ENCODE measurements at places on chromosomes 3 and 15. TPM values are rescaled to one million over a fixed set of nuclear protein-coding genes. Genes with fewer than 3 reads are reported as not detected.

DNA sequence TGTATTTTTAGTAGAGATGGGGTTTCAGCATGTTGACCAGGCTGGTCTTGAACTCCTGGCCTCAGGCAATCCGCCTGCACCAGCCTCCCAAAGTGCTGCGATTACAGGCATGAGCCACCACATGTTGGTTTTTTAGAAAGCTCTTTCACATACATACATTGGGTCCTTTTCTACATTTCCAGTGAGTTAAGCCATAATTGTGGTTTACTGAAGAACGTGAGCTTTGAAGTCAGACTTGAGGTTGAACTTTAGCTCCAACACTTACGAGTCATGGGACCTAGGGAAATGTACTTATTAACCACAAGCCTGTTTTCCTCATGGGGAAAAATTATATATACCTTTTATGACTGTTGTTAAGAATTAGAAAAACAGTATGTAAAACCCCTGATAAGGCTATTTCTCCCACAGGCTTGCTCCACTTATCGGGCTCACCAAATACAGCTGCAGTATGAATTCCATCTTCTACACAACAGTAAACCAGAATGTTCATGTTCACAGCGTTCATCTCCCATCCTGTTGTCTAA lies 39.0 kb downstream of the GPR160 start:
- DNase-seq: peak; percentile 19

- peak; percentile 40 for DNase-seq
Observed at GRCh38 chr3:99825004-99825640, 7.5 kb downstream of the CMSS1 start.

- no peak for DNase-seq
Observed at GRCh38 chr3:32347343-32348125, 44.1 kb upstream of the CMTM7 start.

- no peak for DNase-seq
Observed at GRCh38 chr3:194860725-194861124, 175.0 kb downstream of the FAM43A start.

GRCh38 chr3:88058306-88058580 lies 562 bp downstream of the CGGBP1 start:
- no peak for DNase-seq

DNA sequence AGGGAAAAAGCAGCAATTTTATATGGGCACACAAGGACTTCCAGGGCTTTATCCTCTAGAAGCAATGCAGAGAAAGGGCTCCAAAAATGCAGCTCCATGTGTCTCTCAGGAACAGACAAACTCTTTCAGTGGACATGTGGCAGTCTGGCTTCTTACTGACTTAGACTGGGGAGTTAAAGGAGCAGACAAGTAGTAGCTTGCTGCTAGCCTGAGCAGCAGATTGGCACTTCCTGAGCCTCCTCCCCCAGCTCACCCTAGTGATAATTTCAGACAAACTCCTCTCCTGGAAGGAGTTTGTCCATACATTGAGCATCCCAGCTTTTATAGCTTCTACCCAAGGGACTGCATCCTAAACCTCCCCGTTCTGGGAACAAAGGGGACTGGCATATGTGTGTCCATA lies 101.7 kb upstream of the MANF start:
- no peak for DNase-seq

DNA sequence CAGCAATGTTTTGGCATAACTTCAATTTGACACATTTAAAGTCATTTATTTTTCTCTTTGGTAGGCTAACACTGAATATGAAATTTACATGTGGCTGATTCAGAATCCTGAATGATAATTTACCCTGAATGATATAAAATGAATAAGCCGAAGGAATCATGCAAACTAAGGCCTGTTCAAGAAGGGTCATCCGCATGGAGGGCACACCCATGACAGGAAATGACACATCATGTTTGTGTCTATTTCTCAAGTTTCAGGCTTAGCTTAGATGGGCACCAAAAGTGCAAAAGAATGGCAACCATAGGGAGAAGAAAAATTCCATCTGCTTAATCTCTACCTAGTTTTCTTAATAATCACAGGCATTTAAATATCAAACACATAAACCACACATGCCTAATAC lies 141.5 kb downstream of the DUT start:
- no peak for DNase-seq

GRCh38 chr3:142152384-142152783 lies 3.0 kb upstream of the TFDP2 start:
- DNase-seq: no peak

DNA sequence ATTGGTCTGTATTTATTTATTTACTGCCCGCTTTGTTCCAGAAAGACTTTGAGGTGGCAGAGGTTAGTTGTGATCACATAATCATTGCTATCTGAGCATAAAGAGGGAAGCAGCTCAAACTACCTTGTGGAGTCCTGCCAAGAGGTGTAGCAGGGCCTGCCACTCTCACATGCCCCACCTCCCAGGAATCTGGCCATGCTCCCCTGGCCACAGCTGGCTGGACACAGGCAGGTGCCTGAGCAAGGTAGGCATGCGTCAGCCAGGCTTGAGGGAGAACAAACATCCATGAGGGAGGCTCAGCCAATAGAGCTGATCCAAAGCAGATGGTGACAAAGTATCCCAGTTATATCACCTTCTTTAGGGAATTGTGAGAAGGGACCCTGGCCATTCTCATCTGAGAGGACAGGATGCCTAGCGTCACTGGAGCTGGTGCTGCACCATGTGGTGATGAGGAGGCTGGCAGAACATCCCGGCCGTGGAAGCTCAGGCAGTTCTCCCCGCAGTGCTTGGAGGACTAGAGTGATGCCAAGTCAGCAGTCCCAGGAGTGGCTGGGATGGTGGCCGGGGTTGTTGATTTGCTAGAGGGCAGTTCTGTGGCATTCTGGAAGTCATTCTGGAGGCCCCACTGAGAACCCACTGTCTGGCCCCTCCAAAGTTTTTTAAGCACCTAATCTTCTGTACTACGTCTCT lies 6.8 kb upstream of the POLG start:
- no peak for DNase-seq

- DNase-seq: no peak
Observed at GRCh38 chr3:44048196-44048924, 193.3 kb upstream of the TOPAZ1 start.

Gene ATP8B4
- 0.48 TPM for polyA plus RNA-seq

DNA sequence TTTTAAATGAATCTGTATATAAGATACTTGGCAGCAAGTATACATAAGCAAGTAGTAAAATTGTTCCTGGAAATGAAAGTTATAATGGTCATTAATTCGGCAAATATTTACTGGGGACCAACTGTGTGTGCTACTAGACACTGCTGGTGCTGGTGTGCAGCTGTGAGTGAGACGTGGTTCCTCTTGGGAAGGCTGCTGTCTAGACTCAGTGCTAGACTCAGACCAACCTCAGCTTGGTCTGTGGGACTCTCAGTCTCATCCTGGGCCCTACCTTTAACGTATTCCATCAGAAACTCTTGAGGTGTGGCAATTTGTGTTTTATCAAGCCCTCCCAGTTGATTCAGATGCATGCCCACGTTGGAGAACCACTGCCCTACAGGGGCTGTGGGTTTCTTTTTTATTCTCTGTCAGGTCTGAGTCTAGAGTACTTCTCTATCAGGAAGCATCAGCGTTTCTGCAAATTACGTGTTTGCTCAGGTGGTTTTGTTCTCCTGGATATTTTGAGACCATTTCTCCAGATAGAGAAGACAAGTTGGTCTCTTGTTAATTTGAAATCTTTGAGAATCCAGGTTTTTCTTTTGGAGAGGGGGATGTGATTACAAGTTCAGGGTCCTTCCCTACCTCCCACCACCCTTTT lies 6.8 kb downstream of the TLNRD1 start:
- DNase-seq: no peak

- DNase-seq: peak; percentile 6
Observed at GRCh38 chr15:55784286-55784685, 41.3 kb upstream of the PRTG start.

DNA sequence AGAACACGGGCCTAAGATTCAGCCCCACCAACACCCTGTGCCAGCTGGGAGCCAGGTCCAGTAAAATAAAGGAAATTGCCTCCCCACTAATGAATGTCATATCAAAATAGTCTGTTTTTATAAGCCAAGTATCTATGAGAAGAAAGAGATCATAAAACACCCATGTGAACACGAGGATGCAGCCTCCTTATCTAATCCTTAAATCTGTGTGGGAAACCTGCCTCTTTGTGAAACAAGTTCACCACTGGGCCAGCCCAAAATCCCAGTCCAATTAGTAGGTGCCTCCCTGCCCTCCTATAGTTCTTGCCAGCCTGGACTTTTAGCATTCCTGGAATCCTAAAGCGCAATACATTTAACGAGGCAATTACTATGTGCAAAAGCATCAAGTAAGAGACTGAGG lies 42.0 kb downstream of the SCAPER start:
- no peak for DNase-seq

DNA sequence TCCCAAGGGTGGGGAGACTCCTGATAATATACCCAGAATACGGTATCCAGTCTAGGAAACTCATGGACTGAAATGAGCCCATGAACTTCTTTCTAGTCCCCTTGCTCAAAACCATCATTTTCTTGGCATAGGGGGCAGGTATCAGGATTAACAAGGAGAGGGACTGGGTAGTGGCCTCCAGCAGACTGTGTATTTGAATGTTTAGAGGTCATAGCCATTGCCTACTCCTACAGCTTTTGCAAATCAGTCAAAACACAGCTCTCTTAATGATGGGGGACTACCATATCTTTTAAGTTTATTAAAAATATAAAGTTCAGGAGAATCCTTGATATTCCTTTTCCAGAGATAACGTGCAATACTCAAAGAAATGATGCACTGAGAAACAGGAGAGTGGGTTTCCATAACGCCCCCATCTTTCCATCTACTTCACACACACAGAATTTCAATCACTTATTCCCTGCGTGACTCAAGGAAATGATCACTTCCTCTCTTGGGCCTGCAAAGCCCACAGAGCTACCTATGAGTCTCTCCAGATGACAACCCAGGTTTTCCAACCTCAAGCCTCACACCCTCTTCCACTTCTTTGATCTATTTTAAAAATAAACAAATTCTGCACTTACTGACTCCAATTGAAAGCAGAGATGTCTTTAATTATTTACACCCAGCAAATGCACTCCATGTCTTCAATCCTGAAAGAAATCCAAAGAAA lies 584.0 kb upstream of the LMCD1 start:
- DNase-seq: no peak

Gene ST8SIA2
- not detected for polyA plus RNA-seq

GRCh38 chr3:140736863-140737460 lies 59.1 kb downstream of the TRIM42 start:
- DNase-seq: peak; percentile 33

DNA sequence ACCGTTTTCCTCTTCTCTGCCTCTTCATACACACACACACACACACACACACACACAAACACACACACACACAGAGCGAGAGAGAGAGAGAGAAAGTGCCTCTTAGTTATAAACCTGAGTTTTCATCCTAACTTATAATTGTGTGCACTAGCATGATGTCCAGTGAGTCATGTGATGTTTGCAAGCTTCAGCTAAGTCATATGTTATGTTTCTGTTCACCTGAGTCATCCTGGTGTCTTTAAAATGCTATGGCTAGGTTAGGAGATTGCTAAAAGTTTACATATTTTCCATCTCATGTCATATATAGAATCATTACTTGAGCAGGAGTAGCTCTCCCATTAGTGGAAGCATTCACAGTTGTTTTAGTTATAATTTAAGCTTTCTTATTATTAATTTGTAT lies 155.8 kb downstream of the EPHA6 start:
- DNase-seq: no peak

Gene UQCC5
- polyA plus RNA-seq: 45.3 TPM

DNA sequence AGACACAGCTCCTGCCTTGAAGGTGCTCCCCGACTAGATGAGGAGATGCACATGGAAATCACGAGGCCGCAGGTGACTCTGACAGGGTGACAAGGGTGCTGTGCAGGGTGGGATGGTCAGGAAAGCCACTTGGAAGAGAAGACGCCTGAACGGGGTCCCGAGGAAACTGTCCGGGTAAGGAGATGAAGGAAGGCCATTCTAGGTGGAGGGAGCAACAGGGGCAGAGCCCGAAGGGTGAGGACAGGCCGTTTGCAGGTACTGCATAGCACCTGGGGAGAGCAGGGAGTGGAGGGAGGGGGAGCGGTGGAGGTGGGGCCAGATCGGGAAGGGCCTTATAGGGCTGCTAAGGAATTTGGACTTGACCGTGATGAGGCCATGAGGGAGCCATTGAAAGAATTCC lies 105.6 kb upstream of the DLG1 start:
- no peak for DNase-seq

GRCh38 chr3:52130966-52131622 lies 23.1 kb downstream of the POC1A start:
- no peak for DNase-seq

Data from K562 (cell line).